ENCODE measurements at places on chromosomes 3 and 15.
A peak's percentile ranks its signal among the peaks of the same experiment; 100 is the strongest.

GRCh38 chr15:57962887-57963286 lies 102.6 kb downstream of the ALDH1A2 start:
- no peak for DNase-seq

DNA sequence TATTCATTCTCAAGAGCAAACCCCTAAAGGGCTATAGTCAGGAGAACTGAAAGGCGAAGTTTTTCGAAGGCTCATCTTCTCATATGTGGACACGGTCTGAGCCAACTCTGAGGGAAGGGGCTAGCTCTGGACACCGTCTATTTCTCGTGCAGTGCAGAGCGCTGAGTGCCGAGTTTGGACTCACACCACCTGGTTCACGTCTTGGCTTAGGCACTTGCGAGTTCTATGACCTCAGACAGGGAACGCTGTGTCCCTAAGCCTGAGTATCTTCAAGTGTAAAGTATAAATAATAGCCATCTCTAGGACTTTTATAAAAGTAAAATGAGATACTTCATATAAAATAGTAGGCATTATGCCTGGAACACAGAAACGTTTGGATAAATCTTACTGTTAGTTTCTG lies 223.7 kb downstream of the FMN1 start:
- DNase-seq, result no peak

DNA sequence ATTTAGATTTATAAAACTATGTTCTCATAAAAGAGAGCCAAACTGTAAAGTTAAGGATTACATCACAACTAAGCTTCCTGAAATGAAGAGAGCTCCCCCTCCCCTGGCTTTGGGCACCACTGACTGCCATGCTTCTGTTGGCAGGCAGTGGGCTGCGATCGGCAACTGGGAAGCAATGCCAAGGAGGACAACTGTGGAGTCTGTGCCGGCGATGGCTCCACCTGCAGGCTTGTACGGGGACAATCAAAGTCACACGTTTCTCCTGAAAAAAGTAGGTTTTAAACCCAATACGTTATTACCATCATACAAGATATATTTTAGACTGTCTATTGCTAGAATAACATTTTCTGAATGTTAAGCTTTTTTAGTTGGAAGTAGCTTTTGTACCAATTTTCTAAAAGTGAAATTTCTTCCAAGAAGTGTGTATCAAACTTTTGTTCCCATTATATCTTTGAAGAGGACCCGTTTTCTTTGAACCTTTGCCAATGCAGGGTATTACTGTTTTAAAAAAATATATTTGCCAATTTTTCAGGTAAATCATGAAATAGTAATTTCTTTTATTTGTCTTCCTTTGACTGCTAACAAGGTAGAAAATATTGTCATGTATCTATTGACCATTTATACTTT lies 184.1 kb downstream of the ADAMTSL3 start:
- peak; percentile 15 for DNase-seq

GRCh38 chr3:172125963-172126457 lies 86.6 kb downstream of the FNDC3B start:
- DNase-seq, result no peak

- DNase-seq, result no peak
These were observed 147.4 kb upstream of the SMAD3 start for GRCh38 chr15:66917904-66918448.

DNA sequence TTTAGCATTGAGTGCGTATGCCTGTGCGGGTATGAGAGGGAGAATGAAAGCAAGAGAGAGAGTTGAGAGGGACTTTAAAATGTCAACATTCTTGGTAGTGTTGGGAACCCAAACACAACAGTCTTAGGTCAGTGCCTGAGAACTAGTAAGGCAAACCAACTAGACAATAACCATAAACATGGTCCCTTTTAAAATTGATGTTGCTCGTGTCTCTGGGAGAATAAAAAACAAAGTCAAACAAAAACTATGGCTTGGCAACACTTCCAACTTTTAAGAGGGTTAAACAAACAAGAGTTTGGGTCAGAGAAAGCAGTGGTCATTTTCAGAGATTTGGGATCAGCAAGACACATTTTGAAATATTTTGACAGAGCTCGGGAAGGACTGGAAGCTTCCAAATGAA lies 146.7 kb upstream of the THBS1 start:
- no peak for DNase-seq

DNA sequence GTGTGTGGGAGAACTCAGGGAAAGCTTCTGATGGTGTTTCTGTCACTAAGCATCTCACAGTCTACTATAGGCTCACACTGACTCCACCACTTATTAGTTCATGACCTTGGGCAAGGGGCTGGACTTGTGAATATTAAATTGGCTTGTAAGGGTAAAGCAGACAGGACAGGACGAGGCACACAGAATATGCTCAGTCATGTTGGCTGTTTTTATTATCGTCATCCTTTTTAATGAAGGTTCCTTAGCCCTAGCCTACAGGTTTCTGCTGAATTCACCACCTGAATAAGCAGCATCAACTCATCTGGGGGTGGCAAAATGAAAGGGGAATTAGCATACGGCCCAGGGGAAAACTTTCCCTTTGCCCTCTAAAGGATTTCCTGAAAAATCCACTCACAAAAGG lies 39.6 kb upstream of the LIPC start:
- DNase-seq, result no peak

DNA sequence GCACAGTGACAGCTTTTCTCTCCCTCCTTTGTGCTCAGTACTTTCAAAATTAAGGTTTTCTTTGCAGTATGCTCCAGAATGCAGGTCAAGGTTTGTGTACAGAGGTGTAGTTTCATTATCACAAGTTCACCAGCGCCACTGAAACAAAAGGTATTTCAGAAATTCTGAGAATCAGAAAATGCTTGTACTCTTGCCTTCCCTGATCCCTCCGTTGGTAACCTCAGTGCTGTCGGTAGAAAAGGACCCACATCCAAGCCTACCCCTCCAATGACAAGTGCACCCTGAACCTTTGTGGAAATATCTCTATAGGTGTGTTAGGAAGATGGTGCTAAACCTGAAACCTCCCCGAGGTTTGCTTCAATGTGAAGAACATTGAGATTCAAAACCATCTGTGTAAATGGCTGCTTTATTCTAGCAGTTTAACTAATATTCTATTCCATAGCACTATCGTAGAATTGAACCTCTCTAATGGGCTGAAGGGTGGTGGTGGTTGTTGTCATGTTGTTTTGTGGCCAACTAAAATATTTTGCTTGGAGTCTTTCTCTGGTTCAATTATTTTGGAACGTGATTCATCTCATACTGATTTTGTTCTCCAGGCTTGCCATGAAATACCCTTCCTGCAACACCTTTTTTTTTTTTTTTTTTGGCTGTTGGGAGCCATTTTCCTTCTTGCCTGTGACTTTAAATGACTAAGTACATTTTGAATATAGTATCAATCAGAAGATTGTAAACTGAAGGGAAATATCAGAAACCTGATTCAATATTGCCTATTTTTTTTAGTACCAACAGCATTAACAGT lies 20.7 kb downstream of the ZBTB38 start:
- no peak for DNase-seq

DNA sequence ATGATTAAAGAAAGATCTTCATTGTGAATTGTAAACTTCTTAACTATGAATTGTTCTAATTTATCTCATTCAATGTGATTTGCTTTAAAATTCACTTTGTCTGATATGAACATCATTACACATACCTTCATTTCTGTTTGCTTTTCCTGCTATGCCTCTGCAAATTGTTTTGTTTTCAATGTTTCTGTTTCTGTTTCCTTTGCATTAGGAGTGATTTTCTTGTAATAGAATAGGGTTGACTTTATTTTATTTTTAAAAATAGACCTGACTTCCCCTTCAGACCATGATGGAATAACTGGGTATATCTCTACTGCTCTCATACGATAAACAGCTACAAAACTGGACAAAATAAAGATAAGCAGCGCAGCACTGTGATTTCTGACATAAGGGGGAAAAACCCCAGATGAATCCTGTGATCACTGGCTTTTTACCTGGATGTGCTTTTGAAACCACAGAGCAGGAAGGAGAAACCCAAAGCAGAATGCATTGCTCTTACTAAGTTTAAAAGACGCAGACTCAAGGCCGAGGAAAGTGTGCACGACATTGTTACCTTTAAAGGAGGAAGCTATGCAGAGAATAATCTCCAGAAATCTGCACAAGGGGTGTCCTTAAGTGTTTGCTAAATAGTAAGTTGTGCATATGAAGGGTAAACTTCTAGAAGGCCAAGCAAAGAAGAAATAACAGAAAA lies 420.2 kb downstream of the TBC1D5 start:
- no peak for DNase-seq

DNA sequence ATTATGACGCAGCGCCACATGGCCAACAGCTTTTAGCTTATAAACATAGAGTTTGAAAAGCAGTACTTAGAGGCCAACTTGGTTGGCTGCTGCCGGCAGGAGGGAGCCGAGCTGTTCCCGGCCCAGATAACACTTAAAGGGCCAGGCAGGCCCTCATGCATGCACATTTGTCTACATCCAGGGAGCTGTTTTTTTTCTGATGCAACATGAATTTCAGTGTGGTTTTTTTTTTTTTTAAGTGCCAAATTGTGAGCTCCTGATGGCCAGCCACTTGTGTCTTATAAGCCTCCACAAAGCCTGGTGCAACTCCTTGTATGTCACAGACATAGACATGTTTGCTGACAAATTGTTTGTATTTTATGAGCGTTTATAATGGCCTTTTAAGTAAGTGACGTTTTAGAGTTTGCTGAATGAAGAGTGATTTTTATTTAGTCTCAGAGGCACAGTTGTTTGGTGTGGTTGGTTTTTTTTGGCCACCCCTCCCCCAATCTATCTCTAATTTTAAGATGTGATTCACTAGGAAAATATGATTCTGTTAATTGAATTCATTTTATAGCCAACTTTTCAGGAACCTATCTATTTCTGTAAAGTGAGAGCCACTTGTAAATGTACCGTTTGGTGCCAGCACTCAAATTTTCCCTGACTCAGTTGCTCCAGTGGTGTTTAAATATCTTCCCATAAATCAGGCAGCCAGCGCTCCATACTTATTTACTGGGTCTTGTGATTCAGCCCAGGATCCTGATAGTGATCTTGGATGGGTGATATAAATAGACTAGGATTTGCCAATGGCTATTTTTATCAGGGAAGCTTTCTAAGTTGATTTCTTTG lies 134.3 kb downstream of the VGLL4 start:
- no peak for DNase-seq

- no peak for DNase-seq
These were observed 237.1 kb downstream of the RYR3 start for GRCh38 chr15:33547876-33548275.

GRCh38 chr3:193693774-193694173 lies 100.8 kb downstream of the OPA1 start:
- no peak for DNase-seq

DNA sequence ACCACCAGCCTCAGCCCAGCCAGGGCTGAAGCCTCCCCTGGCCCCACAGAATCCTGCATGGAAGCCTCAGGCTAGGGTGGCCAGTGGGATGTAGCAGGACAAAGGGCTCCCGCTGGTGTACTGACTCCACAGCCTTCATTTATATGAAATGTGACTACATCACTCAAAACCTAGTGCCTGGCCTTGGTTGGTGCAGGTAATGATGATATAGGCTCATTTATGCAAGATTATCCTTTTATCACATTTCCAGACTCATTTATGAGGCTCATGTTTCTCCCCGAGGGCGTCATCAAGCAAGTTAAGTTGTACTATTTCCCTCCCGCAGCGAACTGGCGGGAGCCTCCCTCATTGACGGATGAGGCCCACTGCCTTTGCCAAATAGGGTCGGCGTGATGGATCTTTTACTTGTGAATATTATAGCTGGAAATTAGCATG lies 179.1 kb upstream of the SMAD3 start:
- DNase-seq, result no peak

DNA sequence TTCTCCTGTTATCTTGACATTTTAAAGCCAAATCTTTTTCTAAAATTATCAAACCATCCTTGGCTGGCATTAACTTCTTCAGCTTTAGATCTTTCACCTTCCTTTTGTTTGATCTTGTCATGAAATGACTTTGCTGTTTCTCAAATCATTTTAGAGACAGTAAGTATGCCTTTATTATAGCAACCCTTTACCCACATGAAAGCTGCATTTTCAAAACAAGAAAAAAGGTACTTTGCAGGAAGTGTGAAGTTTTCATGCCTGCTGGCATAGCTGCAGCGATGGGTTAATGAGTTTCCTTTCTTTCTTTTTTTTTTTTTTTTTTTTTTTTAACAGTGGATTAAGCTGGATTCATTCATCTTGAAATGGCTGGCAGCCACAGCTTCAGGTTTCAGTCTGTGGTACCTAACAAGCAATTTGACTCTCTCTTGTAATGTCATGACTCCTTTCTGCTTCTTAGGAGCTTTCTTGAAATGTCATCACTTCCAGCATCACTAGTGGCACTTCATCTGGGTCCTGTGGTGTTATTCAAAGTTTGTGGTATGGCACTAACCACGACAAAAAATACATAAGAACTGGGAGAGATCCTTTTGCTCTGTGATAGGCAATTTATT lies 18.8 kb downstream of the SLC25A26 start:
- DNase-seq, result no peak

DNA sequence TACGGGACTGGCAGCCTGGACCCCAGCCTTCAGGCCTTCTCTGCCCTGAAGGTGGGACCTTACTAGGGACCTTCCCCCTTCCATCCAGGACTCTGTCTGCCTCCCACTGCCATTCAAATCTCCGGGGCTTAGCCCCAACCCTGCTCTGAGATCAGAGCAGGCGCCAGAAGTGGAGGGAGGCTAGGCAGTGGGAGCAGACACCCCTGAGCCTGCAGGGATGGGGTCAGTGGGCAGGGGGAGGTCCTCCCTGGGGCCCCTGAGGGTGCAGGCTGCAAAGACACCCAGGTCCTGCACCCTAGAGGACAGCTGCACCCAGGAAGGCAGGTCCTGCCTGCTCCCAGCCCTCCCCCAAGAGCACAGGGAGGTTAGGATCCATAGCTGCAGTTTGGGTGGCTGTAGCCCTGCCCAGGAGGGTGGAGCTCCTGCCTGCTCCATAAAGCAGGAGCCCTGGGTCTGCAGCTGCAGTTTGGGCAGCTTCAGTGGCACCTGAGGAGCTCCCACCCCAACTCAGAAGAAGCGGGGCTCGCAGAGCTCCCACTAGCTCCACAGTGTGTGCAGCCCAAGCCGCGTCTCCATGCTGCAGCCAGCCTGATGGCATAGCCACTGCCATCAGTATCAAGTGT lies 8.1 kb upstream of the POC1A start:
- no peak for DNase-seq

GRCh38 chr15:70415398-70415797 lies 317.7 kb upstream of the TLE3 start:
- no peak for DNase-seq

- DNase-seq, result no peak
These were observed 85.6 kb downstream of the SEC22A start for GRCh38 chr3:123287051-123287961.

DNA sequence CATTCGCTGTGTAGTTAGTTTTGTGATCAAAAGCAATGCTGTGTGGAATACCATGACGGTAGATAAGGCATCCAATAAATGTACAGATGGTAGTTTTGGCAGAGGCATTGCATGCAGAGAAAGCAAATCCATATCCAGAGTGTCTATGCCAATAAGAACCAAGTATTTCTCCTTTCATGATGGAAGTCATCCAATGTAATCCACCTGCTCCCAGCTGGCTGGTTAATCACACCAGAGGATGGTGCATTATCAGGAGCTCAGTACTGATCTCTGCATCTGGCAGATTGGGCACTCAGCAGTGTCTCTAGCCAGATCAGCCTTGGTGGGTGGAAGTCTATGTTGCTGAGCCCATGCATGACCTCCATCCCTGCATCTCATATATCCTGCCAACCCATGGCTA lies 677.7 kb upstream of the NECTIN3 start:
- no peak for DNase-seq
